ENCODE measurements at places on chromosomes 5 and 9.

GRCh38 chr9:112719241-112719691, 1.3 kb upstream of the INIP start:
- no peak for DNase-seq

GRCh38 chr5:144638787-144639186, 468.1 kb downstream of the KCTD16 start:
- no peak for DNase-seq

GRCh38 chr5:130112246-130112645, 208.0 kb downstream of the CHSY3 start:
- DNase-seq: no peak

- DNase-seq: no peak
These were observed 50.5 kb downstream of the NR6A1 start for GRCh38 chr9:124720429-124721108.

- DNase-seq: no peak
These were observed 50.0 kb downstream of the PCDH1 start for GRCh38 chr5:141828162-141828561.

DNA sequence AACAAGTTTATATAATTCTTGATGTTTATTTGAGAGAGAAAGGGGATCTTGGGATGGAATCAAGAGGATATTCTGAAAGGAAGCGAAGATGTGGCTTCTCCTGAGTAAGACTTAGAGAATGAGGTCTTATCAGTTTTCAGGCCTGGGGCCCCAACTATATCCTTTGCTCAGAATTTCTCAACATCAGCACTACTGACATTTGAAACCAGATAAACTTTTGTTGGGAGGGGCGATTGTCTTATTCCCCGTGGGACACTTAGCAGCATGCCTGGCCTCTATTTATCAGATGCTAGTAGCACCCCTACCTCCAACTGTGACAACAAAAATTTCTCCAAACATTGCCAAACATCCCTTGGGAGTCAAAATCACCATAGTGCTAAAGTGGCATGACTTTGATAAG, 567.7 kb downstream of the MAT2B start:
- DNase-seq: no peak

- DNase-seq: no peak
These were observed 374.0 kb downstream of the ZNF608 start for GRCh38 chr5:124372457-124372856.

- DNase-seq: no peak
These were observed 24.7 kb upstream of the RANBP6 start for GRCh38 chr9:6040077-6040476.

DNA sequence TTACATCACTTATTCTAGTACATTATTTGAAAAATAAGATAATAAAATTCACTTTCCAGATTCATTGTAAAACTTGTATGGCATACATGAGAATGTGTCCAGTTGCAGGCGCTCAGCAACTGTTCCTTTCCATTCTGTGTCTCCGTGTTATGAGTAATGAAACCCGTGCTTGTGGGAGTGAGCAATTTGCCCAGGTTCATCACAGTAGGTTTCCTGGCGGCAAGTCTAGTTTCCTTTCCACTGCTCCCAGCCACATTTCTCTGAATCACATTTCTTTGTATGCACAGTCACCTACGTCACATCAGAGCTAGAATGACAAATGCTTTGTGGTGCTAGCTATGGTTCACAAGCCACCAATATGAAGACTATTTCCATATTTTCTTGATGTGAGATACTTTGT, 39.9 kb downstream of the MOCS2 start:
- DNase-seq: no peak

DNA sequence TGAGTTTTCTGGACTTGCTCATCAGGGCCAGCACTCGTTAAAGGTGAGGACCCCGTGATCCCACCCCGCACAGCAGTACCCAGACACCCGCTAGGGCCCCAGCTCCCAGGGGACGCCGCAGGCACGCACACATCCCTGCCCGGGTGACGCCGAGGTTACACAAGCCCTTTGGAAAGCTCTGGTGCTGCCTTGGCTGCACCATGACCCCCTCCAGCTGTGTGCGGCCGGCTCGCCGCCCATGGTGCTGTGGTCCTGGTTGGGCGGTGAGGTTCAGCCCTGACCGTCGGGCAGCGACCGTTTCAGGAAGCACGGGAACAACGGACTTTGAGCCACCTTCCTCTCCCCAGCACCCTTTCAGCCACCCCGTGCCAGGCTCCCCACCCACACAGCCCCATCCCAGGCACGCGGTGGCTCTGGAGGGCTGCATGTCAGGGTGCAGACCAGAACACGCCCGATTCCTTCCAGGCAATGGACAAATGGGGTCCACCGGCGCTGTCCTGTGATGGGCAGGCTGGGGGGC, 7.5 kb upstream of the SLC12A7 start:
- DNase-seq: no peak

GRCh38 chr5:72908664-72909063, 47.2 kb upstream of the FCHO2 start:
- no peak for DNase-seq

DNA sequence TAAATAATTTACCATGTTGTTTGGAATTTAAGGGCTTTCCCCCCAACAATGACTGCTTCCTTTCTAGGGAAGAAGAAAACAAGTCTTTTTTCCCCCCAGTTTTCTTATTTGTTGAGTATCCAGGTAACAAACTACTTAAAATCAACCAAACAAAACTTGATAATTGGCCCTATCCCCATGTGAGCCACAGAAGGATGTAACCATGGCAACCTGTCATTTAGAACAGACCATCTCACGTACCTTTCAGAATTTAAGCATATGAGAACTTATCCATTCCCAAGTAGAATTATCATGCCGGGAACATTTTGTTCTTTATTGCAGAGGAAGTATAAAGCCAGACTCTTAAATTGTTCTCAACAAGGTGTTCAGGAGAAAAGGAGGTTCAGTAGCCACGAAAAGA, 392.3 kb downstream of the CETN3 start:
- no peak for DNase-seq

GRCh38 chr9:8428389-8428788, 628.8 kb upstream of the DMAC1 start:
- no peak for DNase-seq

GRCh38 chr5:74352256-74352655, 288.3 kb downstream of the ENC1 start:
- DNase-seq: no peak
